ENCODE measurements at places on chromosomes 6 and 20.
A peak's percentile ranks its signal among the peaks of the same experiment; 100 is the strongest.

DNA sequence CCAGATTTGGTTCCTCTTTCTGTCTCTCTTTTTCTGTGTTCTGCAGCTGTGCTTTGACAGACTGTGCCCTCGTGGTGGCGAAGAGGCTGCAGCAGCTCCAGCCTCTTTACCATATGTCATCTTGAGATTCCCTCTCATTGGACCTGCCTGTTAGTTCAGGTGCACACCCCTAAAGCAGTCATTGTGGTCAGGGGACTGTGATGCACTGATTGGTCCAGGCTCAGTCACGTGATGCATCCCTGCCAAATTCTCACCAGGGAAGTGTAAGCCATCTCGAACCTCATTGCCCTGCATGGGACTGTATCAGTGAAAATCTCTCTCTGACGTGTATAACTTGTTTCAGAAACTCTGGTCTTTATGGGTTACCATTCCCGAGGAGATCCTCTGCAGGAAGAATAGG, 160.3 kb downstream of the EYA2 start:
- DNase-seq = no peak

GRCh38 chr6:14804785-14805210, 441.1 kb upstream of the JARID2 start:
- DNase-seq = no peak

DNA sequence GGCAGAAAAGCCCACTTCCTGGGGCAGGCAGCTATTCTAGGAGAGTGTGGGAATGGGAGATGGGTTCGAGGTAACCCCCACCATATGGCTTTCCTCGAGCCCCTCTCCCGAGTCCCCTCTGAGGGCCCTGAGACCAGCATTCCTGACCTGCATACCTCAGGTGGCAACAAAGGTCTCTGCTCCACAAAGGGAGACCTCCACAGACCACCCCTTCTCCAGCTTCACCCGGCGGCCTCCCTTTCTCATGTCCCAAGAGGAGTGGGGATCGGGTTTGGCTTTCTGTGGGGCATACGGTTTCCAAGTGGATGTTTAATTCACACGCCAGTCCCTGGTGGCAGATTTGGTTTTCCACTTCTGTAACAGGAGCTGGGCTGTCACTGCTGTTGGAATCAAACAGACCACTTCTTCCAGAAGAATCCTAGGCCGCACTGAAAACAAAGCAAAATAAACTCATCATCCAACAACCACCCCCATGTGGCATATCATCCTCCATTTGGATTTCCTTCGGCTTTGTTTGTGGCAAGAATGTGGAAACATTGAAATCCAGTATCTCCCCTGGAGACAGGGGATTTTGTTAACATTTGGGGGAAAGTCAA, 83.2 kb downstream of the DLL1 start:
- DNase-seq = no peak

DNA sequence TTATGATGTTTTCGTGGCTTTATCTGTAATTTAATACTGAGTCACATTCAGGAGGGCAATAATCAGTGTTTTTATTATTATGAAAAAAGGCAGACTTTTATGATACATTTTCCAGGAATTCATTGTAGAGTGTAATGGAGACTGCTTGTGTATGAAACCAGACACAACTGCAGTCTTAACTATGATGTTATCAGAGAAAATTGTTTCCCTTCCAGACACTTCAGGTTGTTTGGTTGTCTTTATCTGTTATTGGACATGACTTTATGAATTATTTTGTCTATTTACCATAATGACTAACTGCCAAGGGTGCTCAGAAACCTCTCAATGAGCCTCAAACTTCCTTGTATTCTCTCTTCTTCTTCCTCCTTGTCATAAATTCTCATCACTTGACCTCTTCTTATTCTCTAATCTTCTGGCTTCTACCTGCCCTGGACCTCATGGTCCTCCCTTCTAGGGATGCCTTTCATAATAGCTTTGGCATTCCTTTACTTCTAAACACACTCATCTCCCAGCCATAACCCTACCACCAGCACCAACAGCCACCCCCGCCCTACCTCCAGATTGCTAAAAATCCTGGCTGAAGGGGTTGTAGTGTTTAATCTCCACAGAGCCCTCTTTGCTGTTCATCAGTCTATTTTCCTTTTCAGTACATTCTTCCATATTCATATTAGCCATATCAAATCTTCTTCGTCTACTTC, 492.5 kb downstream of the CDKAL1 start:
- peak; percentile 27 for DNase-seq

DNA sequence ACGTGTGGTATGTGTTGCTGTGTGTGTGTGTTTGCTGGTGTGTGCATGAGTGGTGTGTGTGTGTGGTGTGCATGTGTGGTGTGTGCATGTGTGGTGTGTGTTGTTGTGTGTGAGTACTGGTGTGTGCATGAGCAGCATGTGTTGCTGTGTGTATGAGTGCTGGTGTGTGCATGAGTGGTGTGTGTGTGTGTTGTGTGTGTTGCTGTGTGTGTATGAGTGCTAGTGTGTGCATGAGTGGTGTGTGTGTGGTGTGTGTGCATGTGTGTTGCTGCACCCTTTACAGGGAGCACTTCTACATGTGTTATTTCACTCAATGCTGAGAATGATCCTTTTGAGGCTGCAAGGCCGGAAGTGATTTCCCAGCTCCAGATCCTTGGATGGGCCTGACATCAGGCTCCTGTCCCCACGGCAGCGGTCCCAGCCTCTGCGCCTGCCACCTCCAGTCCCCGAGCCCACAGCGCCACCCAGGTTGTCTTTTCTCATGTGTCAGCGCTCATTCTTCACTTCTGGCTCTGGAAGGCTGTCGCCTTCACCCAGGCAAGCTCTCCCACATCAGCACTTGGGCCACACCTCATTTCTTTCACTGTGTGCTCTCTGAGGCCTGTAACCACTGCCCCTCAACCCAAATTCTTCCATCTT, 2.6 kb downstream of the NPEPL1 start:
- no peak for DNase-seq

DNA sequence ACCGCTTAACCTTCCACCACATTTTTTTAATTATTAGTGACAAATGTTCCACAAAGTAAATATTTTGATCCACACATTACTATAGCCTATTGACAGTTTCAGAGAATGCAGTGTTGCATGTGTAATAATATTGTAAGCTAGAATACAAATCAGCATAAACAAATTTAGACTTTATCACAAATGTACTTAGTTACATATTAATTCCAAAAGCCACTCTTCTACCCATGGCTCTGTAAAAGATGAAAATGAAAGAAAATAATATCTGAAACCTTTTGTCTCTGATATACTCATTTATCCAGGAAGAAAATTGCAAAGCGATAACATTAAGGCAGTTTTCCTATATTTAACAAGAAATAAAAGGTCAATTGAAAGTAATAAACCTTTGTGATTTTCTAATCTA, 954.0 kb upstream of the MAN1A1 start:
- DNase-seq = no peak

- no peak for DNase-seq
Observed at GRCh38 chr6:105560611-105561066, 157.8 kb upstream of the PREP start.

- DNase-seq = no peak
Observed at GRCh38 chr6:75876152-75876551, 127.1 kb downstream of the MYO6 start.

GRCh38 chr6:77318256-77318655, 145.0 kb downstream of the HTR1B start:
- no peak for DNase-seq

DNA sequence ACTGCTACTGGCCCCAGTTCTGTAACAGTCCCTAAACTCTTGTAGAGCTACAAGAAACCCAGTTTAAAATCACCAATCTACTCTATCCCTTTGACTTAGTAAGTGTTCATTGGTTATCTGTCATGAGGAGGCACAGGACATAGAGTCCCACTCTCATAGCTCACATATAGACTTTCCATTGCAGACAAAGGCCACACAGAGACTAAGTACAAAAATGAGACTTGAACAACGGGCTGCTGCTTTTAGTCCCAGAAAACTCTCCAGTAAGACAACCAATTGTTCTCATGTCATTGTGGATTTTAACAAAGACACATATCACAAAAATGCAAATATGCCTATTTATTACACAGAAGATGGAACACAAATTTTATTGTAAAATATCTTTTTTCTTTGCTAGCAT, 197.4 kb downstream of the PTPRK start:
- no peak for DNase-seq

- DNase-seq = peak; percentile 29
Observed at GRCh38 chr6:149170564-149171452, 146.7 kb upstream of the TAB2 start.

GRCh38 chr6:100311707-100312251, 152.9 kb downstream of the SIM1 start:
- DNase-seq = no peak

DNA sequence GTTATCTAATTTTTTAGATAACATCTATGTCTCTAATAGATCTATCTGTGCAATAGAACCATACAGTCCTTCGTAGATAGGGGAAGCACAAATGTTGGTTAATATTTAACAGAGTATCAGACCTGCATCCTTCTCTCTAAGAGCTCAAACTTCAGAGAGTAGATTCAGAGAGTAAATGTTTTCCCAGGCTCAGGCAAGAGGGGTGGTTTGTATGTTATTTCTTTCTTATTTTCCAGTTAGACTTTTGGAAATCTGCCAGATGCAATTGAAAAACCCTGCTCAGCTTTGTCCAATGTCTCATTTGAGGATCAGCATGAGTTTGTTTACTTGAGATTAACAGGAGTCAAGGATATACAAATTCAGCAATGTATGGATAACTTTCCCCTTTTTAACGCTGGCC, 361.9 kb downstream of the BCKDHB start:
- no peak for DNase-seq

GRCh38 chr20:17904027-17904426, 64.6 kb downstream of the SNX5 start:
- DNase-seq = no peak

DNA sequence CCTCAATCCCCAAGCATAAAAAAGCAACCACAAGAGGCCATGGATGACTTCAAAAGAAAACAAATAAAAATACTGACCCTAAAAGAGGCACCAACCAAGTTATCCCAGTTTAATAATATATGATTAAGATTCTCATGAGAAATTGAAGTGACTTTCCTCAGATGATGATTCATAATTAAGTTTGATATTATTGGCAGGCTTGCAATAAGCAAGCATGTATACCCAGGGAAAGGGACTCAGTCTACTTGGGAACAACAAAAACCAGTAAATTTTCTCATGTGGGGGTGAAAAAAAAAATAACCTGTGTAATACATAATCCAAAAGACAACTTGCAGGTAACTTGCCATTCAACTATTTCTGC, 19.6 kb downstream of the JAG1 start:
- DNase-seq = no peak

GRCh38 chr6:15108383-15108715, 137.5 kb upstream of the JARID2 start:
- no peak for DNase-seq

- no peak for DNase-seq
Observed at GRCh38 chr6:103335412-103335811, 1524.3 kb downstream of the HACE1 start.

GRCh38 chr6:41976794-41977484, 35.3 kb upstream of the CCND3 start:
- peak; percentile 64 for DNase-seq

DNA sequence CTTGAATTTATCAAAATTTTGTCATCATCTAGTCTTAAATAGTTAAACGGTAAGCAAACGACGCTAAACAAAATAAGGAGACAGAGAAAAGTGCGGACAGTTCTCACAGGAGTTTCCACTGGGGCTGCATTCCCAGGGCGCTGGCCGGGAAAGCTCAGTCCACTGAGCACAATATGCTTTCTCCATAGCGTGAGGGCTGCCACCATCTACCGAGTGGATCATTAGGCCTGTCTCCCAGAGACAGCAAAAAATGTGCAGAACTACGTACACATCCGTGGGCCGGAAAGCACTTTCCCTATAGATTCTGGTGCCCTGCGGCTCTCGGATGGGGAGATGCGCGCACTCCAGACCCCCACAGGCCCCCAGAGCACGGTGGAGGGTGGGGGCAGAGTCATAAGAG, 84.9 kb downstream of the THBS2 start:
- DNase-seq = no peak

DNA sequence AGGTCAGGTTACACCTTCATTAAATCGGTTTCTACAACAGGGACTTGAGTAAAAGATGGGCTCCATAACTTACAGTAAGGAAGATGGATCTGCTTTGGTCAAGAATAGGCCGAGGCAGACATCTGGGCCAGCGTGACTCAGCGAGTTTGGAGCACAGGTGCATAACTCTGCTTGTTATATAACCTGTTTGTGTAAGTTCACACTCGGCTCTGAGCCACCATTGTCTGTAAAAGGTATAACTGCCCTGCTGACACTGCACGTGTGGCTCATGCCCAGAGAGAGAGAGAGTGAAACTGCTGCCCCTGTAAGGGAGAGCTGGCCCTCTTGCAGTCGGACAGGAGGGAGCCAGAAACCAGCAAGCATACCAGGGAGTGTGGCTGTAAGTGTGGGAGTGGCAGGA, 737.9 kb upstream of the SLC35B3 start:
- no peak for DNase-seq

GRCh38 chr6:13355043-13355945, 27.0 kb upstream of the TBC1D7 start:
- DNase-seq = peak; percentile 82

- DNase-seq = no peak
Observed at GRCh38 chr6:158387036-158387435, 74.8 kb downstream of the TULP4 start.

GRCh38 chr6:12114055-12114503, 102.0 kb downstream of the HIVEP1 start:
- no peak for DNase-seq

DNA sequence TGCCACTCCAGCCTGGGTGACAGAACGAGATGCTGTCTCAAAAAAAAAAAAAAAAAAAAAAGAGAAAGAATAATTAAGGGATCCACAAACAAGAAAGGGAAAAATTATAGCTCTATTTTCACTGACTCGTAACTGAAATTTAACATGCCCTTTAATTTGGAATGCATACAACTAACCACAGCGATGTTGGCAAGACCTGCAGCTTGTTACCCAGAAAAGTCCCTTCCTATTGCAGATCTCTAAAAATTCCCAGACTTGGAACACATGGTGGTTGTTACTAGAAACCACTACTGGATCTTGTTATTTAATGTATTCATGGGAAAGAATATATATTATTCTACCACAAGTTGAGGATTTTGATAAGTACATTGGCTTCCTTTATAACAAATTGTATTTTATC, 27.8 kb upstream of the SMIM28 start:
- DNase-seq = no peak

DNA sequence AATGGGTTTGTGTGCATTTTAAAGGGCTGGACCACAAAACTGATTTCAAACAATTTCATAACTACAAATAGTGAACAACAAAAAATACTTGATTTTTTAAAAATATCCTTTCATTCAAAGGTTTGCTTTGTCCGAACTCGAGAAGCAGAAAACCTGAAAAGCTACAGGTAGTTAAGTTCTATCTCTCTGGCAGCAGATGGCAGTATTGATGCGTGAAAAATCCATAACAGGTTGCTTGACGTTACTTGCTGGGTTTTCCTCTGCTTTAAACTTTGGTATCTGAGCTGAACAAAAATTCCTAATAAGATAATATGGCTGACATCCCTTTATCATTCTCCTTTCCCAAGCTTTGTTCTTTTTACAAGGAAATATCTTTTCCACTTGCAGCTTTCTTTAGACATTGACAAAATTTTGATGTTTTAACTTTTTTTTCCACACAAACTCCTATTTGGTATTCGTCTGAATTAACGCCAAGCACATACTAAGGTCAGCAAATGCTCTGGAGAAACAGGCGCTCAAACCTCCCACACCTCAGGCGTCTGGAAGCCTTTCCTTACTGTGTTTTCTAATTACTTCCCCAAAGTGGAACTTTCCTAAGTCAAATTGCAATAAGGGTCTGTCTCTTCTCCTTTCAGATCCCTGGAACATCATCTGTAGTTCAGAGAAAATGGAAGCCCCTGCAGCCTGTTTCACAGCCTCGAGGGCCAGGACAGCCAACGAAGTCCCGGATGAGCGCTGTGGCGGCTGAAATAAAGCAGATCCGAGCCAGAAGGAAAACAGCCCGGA, 50.3 kb upstream of the GFRAL start:
- peak; percentile 45 for DNase-seq

All from HTR-8/SVneo (cell line).